Peyer's patch (tissue), 4 donors: ENCODE measurements at places on chromosomes 1 and 21. TPM values are rescaled to one million over a fixed set of nuclear protein-coding genes. Genes with fewer than 3 reads are reported as not detected.

DNA sequence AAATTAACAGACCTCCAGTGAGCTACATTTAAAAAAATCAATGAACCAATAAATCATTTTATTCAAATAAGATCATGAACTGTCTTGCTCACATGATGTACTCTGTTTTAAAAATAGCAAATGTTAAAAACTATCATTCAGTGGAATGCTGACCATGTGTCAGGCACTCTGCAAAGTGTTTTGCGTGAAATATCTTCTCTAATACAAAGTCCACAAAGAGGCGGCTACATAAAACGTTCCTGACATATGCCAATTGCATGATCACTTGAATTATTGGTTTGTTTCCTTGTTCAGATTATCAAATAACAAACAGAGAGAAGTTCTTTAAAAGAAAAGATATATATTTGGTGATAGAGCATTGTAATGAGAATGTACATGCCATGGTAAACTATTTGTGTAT is 10.7 kb downstream of the FMO2 start:
- no peak for DNase-seq

Gene ABCB10
- 41.0 TPM for total RNA-seq

GRCh38 chr1:157852476-157852875 is 10.9 kb upstream of the CD5L start:
- no peak for DNase-seq

GRCh38 chr21:17257784-17258183 is 255.1 kb upstream of the CXADR start:
- DNase-seq: no peak

DNA sequence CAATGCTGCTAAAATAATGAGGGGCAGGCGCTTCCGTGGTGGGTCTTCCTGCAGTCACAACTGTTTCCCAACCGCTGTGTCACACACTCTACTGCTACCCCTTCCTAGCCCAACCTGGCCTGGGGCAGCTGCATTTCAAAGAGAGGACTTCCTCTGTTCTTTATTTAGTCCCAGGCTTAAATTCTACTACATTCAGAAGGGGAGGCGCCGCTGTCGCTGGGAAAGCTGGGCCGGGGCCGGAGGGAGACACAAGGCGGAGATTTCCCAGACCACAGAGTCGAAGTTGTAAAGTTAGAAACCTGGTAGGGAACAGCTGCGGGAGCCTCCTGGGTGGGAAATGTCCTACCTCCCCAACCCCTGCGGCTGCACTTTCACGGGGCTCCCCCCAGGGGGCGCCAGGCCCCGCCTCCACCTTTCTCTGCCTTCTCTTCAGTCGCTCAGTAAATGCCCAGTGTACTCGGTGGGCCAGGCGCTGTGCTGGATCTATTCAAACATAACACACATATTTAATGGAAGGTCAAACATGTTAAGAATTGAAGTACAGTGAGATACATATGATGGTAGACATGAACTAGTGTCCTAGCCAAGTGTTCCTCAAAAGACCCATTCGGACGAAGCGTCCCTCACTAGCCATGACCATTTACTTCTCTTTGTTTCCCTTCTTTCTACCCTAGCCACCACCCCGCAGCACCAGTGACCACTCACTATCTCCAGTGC is 23.1 kb downstream of the DYRK3 start:
- peak; percentile 47 for DNase-seq

DNA sequence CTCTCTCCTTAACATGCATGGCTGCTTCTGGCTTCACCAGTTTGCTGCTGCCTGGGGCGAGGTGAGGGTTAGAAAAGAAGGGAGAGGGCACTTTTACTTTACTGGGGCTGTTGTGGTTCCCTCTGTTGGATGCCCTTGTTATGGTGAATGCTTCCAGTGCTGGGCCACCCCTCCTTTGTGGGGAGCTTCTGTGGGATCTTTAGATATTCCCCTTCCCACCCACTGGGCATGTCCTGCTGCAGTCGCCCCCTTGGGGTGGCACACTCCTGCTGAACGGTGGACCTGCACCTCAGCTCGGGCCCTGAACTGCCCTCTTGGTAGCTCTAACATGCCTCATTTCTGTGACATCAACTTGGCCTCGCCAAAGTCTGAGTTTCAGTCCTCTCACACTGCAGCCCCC is 6.0 kb downstream of the TNN start:
- no peak for DNase-seq

Gene FAM72D
- total RNA-seq: not detected

GRCh38 chr1:177067752-177068410 is 96.6 kb downstream of the ASTN1 start:
- no peak for DNase-seq

Gene PDE4B
- total RNA-seq: 15.5 TPM

GRCh38 chr1:185695299-185695698 is 38.9 kb upstream of the HMCN1 start:
- DNase-seq: no peak

DNA sequence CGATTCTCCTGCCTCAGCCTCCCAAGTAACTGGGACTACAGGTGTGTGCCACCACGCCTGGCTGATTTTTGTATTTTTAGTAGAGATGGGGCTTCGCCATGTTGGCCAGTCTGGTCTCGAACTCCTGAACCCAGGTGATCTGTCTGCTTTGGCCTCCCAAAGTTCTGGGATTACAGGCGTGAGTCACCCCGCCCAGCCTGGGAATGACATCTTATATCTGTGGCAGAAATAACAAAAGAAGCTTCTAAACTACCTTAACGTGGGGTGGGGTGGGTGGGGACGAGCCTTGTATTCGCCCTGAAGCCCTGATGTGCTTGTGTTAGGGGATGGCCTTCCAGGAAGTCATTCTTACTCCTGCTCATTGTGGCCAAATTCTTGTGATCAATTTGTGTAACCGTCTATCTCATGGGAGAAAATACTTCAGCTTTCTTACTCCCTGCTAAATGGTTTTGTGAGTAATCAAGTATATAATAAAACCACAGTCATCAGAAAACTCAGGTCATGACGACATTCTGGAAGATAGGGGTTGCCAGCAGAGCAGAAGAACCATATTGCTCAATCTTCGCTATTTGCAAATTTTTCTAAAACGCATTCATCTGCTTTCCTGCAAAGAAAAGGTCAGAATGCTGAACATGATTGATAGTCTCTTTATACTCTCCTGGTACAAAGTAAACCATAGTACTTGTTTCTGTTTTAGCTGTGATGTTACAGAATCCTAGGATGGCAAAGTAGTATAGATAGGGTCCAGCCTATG is 63.2 kb downstream of the DIRAS3 start:
- no peak for DNase-seq

DNA sequence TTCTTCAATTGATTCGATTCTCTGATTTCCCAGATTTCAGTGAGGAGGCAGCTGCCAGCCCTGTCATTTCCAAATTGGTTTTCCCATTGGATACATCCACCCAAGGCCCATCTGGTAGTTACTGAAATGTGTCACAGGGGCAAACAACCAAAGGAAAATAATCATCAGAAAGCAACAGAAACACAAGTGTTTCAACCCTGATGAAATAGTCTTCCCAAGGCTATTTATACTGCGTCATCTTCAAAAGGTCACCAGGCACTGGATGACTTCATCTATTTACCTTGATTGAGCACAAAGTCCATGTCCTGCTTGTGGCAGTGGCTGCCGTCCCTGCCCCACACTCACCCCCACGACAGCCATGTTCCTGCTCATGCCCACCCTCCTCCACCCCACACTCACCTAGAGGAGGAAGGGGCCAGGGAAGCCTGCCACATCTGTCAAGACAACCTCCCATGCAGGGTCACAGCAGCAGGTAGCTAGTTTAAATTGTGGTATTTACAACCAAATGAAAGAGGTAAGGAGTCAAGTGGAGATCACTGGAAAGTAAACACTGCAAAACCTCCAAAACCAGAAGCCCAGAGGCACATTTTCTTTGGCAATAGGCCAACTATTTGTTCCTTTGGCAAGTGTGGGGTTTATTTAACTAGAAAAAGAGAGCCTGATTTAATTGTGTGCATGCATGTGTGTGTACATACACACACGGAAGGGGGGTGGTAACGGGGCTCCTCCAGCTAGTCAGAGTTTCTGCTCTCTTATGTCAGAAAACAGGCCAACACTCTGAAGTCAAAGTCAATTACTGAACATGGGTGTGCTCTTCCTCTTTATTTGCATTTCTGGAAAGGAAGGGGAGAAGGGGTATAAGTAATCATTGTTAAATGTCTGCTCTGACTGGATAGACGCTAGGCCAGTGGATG is 49.5 kb upstream of the RAB4A start:
- DNase-seq: no peak

Gene IL12RB2
- total RNA-seq: 0.83 TPM

- no peak for DNase-seq
Observed at GRCh38 chr1:213464786-213465460, 413.9 kb downstream of the RPS6KC1 start.

DNA sequence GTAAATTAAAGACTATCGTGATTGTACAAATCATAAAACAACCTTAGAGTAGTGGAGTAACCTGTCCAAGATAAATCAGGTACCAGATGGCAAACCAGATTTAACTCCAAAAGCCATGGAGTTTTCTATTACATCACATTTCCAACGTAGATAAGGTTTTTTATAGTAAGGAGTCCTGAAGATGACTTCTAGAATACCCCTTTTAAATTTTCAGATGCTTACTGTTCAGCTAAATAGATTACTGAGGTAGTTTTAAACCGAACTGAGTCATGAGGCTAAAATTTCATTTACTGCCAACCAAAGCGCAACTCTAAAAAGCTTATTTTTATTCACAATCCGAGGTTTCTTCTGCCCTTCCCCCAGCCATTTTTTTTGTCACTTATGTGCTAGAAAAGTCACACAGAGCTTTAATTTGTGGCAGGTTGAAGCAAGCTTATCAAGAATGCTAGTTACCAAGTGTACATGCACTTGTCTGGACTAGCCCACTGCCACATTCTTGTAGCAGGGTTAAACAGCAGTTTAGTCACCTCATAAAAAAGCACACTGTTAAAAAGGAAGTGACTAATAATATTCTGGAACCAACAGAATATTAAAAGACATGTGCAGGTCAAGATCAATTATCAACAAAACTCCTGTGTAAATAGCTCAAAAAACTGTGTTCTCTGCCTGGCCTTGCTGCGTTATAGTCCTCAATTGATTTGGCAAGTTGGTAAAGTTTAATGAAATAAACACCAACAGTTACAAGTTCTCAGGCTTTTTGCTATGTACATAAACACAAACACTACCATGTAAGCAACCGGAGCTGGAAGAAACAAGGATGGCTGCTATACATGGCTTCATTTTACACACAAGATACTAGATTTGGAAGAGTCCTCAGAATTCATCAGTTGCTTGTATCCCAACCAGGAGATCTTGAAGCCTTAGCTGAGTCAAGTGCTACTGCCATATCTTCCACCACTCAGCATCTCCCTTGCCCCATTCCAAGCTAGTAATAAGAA is 180.3 kb upstream of the DMRTA2 start:
- no peak for DNase-seq

Gene MCOLN3
- total RNA-seq: 21.3 TPM

Gene SPRR4
- total RNA-seq: not detected

Gene GBP7
- not detected for total RNA-seq

Gene KRTAP19-2
- total RNA-seq: not detected

- no peak for DNase-seq
Observed at GRCh38 chr1:228882041-228882770, 146.9 kb downstream of the RHOU start.

- no peak for DNase-seq
Observed at GRCh38 chr1:93595266-93595665, 86.4 kb downstream of the BCAR3 start.
